CD4-positive, alpha-beta T cell treated with Interleukin-15 for 1 hour (primary cell): ENCODE measurements at places on chromosomes 2 and 18.
A peak's percentile ranks its signal among the peaks of the same experiment; 100 is the strongest.

DNA sequence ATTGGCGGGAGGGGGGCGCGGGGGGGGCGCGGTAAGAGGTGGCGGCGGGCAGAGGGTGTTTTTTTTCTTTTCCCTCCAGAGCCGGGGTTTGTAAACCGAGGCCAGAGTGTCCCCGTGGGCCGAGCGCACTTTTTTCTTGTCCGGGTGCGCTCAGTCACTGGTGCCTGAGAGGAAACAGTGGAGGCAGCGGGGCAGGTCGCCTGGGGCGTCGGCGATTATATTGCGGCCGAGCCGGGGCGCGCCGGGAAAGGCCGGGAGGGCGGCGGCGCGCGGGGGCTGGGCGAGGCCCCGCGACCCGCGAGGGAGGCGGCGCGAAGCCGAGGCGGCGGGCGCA lies 275 bp downstream of the HOXD8 start:
- DNase-seq: no peak

GRCh38 chr18:62759704-62760402 lies 44.5 kb downstream of the PHLPP1 start:
- no peak for DNase-seq

DNA sequence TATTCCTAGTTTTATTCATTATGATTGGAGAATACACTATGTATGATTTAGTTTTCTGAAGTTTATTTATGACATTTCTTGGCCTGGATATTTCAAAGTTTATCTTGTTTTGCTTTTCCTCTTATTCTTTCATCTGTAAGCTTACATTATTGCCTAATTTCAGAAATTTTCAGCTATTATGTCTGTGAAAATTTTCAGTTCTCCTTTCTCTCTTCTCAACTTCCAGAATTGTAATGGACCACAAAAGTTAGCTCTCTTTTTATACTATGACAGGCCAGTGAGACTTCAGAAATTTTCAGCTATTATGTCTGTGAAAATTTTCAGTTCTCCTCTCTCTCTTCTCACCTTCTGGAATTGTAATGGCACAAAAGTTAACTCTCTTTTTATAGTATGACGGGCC lies 97.2 kb upstream of the SCN7A start:
- no peak for DNase-seq

DNA sequence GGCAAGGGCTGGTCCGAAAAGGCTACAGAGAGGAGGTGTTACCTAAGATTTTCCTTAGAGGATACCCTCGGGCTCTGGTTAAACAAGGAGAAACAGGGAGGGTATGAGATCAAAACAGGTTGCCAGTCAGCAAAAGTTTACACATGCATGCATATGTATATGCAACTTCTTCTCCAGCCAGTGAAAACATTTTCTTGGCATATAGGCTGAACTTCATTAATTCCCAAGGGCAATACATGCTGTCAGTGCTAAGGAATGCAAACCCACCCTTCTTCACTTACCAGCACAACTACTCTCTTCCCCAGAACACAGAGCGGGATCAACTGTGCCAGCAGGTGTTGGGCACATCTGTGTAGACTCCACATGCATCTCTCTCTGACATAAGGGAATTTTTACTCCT lies 176.0 kb downstream of the GFPT1 start:
- DNase-seq: no peak

- DNase-seq: no peak
These were observed 200.7 kb upstream of the SMAD7 start for GRCh38 chr18:49151482-49151881.

- DNase-seq: no peak
These were observed 17.5 kb downstream of the MGAT4A start for GRCh38 chr2:98713332-98714015.

GRCh38 chr2:152367547-152368390 lies 32.8 kb downstream of the FMNL2 start:
- DNase-seq: no peak

- DNase-seq: no peak
These were observed 80.1 kb downstream of the EML4 start for GRCh38 chr2:42249284-42249683.

DNA sequence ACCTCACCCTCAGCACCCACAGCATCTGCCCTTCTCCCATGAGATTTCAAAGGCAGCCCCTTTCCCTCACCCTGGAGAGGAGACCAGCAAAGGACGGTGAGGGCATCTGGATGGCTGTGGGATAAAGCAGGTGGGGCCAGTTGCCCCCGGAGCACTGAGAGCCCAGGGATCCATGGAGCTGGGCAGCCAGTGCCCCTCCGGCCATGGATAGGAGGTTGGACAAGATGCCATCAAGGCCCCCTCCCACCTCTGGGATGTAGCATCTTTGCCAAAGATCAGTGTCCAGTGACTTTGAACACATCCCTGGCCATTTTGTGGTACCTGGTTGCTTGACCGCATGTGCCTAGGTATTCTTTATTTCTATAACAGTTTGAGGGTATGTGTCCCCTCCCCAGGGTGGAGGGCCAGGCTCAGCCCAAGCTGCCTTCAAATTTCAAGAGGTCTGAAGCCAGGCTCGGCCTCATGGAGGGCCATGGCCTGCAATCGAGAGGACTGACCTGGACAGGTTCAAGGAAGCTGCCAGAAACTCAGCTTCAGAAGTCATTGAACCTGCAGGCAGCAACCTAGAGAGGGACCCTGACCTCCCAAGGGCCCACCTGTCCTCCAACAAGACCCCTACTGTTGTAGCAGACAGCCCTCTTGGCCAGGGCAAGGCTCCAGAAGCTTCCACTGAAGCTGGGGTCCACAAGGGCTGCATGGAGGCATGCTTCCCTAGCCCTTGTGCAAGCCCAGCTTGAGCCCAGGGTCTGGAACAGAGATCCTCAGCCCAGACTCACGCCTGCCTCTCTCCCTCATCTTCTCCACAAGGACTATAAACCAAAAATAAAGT lies 55.5 kb upstream of the BIN1 start:
- DNase-seq: no peak

- DNase-seq: no peak
These were observed 431.1 kb upstream of the ZEB2 start for GRCh38 chr2:144950899-144951560.

DNA sequence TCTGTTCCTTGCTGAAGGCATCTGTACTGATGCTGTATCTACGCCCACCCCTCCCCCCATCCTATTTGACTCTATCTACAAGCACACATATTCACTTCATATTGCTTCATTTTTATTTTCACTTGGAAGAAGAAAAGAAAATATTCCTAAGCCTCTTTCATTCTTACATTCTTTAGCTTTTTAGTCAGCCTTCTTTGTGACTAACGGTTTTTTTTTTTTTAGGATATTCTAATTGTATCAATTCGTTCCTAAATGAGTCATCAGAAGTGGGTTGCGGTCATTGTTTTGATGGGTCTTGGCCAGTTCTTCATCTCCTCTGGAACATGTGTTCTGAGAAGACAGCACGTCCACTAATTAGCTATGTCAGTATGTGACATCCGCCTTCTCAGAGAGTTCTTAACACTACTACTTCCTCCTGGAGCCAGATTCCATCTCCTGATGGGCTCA lies 88.7 kb downstream of the MYO1B start:
- no peak for DNase-seq

GRCh38 chr18:63074981-63075404 lies 244.6 kb downstream of the BCL2 start:
- DNase-seq: peak; percentile 41

- DNase-seq: peak; percentile 22
These were observed 126.8 kb downstream of the ZNF521 start for GRCh38 chr18:25225151-25225550.

DNA sequence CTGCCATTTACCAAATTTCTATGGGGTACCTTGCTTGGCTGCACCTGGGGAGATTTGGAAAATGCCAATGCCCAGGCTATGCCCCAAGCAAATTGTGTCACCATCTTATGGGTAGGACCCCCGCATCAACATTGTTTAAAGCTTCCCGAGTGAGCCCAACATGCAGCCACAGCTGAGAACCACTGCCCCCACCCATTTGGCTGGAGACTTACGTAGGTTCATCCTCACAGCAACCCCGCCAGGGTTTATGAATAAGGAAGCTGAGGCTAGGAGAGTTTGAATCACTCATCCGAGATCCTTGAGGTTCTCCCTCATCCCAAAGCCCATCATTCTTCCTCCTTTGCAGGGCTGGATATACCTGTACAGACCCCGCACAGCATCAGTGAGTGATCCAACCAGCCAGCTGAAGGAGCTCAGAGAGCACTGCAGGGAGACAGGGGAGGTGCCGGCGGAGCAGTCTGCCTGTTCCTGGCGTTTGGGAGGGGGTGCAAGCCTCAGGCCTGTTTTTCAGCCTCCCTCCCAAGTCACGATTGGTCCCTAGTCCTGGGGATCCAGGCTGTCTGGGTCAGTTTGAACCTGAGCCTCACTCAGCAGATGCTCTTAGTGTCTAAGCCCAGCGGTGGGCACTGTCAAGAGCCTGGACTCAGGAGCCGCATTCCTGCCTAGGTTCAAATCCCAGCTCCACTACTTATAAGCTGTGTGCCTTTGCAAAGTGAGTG lies 164.9 kb downstream of the SMAD7 start:
- no peak for DNase-seq

- no peak for DNase-seq
These were observed 312.4 kb downstream of the DCC start for GRCh38 chr18:52652391-52652790.

GRCh38 chr18:35284841-35285240 lies 5.2 kb downstream of the ZSCAN30 start:
- DNase-seq: no peak

- no peak for DNase-seq
These were observed 44.8 kb downstream of the RMP24 start for GRCh38 chr18:36017232-36017631.

DNA sequence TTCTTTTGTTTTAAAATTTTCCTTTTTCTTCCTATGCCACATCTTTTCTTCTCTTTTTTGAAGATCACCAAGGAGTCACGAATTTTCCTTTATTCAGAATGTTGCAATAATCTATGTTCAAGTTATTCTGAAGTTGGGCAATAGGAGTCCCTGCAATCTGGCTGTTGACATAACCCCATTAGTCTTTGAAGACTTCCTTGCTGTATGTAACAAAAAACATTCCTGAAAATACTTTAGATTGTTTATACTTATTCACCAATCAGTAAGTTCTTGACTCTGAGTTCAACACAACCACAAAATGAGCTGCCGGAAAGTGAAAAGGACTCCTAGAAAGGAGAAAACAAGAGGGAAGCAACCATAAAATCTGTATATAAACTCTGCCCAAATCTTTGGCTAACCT lies 62.8 kb downstream of the TMEM237 start:
- no peak for DNase-seq

DNA sequence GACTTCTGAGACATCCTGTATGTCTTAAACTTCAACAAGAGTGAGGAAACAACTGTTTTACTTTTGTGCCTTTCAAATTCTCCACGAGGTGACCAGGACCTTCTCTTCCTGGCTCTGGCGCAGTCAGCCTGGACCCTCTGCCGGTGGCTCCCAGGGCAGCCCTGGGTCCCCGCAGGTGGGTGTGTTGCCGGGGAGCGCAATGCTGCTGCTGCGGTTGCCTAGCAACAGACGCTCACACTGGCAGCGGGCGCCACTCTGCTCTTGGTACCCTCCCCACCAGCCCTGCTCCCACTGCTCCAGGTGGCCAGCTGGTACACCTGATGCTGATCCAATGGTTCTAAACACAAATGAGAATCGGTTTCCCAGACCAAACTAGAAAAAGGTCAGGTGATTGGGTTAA lies 58.7 kb downstream of the GNAL start:
- DNase-seq: no peak

- DNase-seq: no peak
These were observed 161.6 kb downstream of the LCLAT1 start for GRCh38 chr2:30608643-30609042.

DNA sequence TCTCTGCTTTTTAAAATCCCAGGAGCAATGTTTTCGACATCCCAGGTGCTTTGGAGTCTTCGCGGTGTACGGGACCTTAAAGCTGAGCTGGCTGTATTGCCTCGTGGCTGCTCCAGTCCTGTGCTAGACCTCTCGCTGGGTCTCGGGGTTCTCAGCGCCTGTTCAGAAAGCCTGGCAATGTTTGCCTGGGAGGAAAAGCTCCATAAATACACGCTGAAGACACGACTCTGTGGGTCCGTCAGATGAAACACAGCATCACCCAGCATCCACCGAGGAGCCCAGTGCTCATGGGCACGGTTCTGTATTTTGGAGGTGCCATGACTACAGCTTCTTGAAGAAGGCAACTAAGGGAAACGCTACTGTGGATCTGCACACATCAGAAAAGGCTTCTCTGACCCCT lies 21.6 kb downstream of the MBP start:
- DNase-seq: no peak

DNA sequence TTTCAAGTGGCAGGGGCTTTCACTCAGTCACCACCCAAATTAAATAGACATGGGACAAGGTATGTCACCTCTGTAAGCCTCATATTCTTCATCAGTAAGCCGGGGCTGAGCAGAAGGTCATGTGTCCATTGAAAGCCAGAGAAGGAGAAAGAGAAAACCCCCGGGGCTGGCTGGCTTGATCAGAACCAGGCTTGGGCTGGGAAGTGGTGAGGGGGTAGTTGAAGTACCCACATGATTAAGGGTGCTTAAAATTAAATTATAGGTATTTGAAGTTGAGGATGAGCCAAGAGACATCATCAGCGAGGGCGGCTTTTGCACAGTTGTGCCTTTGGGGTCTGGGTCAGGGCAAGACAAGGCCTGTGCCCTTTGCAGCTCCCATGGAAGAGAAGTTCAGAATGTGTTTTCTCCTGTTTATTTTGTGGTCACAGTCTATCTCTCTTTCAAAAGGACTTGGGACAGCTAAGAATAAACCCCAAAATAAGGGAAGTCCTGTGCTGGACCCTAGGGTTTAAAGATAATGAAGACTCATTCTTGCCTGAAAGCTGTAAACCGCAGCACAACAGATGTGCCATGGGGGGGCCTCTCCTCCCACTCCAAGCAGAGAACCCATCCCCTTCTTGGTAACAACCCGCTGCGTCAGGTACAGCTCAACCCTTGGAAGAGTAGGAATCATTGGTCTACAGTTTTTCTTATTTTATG lies 10.7 kb downstream of the DBI start:
- DNase-seq: no peak

DNA sequence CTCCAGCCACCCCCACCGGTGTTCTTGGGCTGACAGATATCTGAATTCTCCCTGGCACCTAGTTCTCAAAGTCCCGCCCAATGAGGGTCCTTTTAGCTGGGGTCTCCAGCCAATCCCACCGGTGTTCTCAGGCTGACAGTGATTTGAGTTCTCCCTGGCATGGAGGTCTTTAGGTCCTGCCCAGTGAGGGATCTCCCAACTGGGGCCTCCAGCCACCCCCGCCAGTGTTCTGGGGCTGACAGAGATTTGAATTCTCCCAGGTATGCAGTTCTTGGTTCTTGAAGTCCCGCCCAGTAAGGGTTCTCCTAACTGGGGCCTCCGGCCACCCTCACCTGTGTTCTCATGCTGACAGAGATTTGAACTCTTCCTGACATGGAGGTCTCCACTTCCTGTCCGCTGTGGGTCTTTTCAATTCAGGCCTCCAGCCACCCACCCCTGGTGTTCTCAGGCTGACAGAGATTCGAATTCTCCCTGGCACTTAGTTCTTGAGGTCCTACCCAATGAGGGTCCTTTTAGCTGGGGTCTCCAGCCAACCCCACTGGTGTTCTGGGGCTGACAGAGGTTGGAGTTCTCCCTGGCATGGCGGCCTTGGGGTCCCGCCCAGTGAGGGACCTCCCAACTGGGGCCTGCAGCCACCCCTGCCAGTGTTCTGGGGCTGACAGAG lies 154.6 kb downstream of the ANKRD36 start:
- peak; percentile 16 for DNase-seq

- DNase-seq: no peak
These were observed 5.7 kb downstream of the GREB1 start for GRCh38 chr2:11539317-11540147.
